Osteoblast (primary cell): ENCODE measurements at places on chromosomes 4 and X. TPM values are rescaled to one million over a fixed set of nuclear protein-coding genes. Genes with fewer than 3 reads are reported as not detected.

EVC gene
- total RNA-seq, result 67.8 and 69.1 TPM in 2 replicates

PAGE4 gene
- total RNA-seq, result not detected in 2 replicates

MAMLD1 gene
- total RNA-seq, result 2.7 and 3.3 TPM in 2 replicates

BEX5 gene
- not detected in 2 replicates for total RNA-seq

DCX gene
- total RNA-seq, result not detected in 2 replicates

ITIH6 gene
- total RNA-seq, result not detected in 2 replicates

SSX3 gene
- not detected in 2 replicates for total RNA-seq
